PC-9 (cell line): ENCODE measurements at places on chromosomes 2 and 18. TPM values are rescaled to one million over a fixed set of nuclear protein-coding genes. Genes with fewer than 3 reads are reported as not detected.

- H3K36me3 ChIP-seq, result no peaks in the 10 kb centered on the region
- DNase-seq, result no peak
- no peak overlapping the region for H3K27ac ChIP-seq
- no peak overlapping the region for H3K4me3 ChIP-seq
- no peaks in the 10 kb centered on the region for H3K27me3 ChIP-seq
Measured at GRCh38 chr2:80001701-80002101, 302.9 kb downstream of the LRRTM1 start.

- no peak for DNase-seq
- peak overlapping the region; percentile 63 for H3K4me3 ChIP-seq
- peaks cover 49% of the 10 kb centered on the region for H3K4me1 ChIP-seq
- no peaks in the 10 kb centered on the region for H3K27me3 ChIP-seq
- H3K36me3 ChIP-seq, result no peaks in the 10 kb centered on the region
- H3K27ac ChIP-seq, result peak overlapping the region; percentile 100
Measured at GRCh38 chr18:54608028-54608642, 17.1 kb downstream of the DYNAP start.

- H3K27ac ChIP-seq, result no peak overlapping the region
- H3K36me3 ChIP-seq, result no peaks in the 10 kb centered on the region
- no peaks in the 10 kb centered on the region for H3K4me1 ChIP-seq
- no peaks in the 10 kb centered on the region for H3K27me3 ChIP-seq
- H3K4me3 ChIP-seq, result no peak overlapping the region
Measured at GRCh38 chr2:151020411-151020810, 241.3 kb downstream of the RBM43 start.

GRCh38 chr2:71785516-71785981 lies 332.2 kb downstream of the DYSF start:
- H3K27me3 ChIP-seq, result no peaks in the 10 kb centered on the region
- no peak overlapping the region for H3K4me3 ChIP-seq
- H3K27ac ChIP-seq, result no peak overlapping the region
- DNase-seq, result no peak
- H3K36me3 ChIP-seq, result no peaks in the 10 kb centered on the region

CYP27A1 gene
- 0.94 and 2.0 TPM in 2 replicates for total RNA-seq

IL1A gene
- 0.55 TPM in 2 replicates for total RNA-seq

UGT1A4 gene
- 73.6 and 93.0 TPM in 2 replicates for total RNA-seq

LBX2 gene
- total RNA-seq, result 0.76 and 2.0 TPM in 2 replicates
